Lower lobe of right lung (tissue), 2 donors: ENCODE measurements at places on chromosomes 1 and 21.

DNA sequence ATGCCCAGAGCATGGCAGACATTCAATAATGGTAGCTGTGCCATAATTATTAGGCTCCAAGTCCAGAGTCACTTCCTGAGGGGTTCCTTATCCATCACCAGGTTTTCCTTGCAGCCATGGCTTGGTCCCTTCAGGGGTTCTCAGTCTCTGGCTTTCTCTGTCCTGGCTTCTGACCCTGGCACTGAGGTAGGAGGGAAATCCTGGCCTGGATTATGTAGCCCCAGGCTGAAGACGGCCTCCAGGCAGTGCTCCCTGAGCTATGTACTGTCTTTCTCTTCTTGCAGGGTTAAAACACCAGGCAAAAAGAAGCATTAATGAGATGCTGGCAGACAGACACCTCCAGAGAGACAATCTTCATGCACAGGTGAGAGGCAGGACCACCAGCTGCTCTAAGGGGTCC, 9.5 kb upstream of the PADI3 start:
- no peak for DNase-seq

GRCh38 chr1:210143465-210144062, 89.0 kb upstream of the SERTAD4 start:
- peak; percentile 75 for DNase-seq

DNA sequence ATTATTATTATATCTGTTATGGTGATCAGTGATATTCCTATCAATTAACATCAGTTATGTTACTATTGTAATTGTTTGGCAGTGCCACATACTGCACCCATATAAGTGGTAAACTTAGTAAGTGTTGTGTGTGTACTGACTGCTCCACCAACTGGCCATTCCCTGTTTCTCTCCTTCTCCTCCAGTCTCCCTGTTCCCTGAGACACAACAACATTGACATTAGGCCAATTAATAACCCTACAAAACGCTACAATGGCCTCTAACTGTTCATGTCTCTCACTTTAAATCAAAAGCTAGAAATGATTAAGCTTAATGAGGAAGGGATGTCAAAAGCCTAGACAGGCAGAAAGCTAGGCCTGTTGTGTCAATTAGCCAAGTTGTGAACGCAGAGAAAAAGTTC, 6.6 kb upstream of the THRAP3 start:
- no peak for DNase-seq

- DNase-seq: no peak
Observed at GRCh38 chr1:84972377-84972987, 24.4 kb downstream of the MCOLN2 start.

DNA sequence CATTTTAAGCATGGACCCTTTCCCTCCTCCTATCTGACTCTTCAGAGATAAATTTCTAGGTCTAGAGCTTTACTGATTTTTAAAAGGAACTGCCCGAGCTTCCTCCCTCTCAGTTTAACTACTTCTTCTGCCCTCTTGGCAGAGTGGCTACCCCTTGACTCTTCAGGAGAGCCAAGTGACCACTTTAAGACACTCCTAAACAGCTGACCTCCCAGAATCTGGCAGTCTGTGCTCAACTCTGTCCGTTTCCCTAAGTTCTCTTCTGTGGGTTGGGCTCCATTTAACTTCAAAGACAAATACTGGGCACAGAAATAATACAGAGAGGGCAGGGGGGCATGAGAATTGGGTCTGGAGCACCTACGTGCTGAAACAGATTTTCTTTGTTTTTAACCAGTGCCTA, 196.3 kb upstream of the FOXD3 start:
- no peak for DNase-seq

DNA sequence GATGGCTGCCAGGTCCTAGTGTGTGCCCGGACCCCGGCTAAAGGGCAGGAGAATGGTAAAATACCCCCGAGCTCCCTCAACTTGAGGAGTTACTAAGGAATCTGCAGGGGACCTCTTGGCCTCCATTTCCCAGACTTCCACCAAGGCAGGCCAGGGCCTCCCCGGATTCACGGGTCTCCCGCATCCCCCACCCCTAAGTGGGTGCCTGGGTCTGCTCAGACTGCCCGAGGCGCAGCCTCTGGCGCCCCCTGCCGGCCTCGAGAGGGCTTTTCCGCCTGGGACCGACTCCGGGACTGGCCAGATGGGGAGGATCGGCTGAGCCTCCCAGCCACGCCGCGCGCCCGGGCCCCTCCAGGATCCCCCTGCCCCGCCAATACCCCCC, 1.7 kb downstream of the PLEKHG5 start:
- DNase-seq: peak; percentile 78

- DNase-seq: no peak
Observed at GRCh38 chr1:114234408-114235124, 80.9 kb upstream of the SYT6 start.

GRCh38 chr1:3063379-3064295, 5.4 kb upstream of the PRDM16 start:
- peak; percentile 45 for DNase-seq

DNA sequence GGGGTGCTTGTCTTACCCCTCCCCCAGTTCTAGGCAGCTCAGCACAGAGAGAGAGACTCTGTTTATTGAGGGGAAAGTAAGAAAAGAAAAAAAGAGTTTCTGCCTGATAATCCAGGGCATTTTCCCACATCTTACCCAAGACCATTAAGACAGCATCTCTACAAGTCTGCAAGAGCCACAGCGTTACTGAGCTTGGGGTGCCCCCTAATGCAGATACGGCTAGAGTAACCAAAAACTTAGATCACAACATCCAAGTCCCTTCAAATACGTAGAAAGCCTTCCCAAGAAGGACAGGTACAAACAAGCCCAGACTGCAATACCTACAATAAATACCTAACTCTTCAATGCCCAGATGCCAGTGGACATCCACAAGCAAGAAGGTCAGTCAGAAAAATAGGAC, 6.2 kb upstream of the TEX50 start:
- no peak for DNase-seq

DNA sequence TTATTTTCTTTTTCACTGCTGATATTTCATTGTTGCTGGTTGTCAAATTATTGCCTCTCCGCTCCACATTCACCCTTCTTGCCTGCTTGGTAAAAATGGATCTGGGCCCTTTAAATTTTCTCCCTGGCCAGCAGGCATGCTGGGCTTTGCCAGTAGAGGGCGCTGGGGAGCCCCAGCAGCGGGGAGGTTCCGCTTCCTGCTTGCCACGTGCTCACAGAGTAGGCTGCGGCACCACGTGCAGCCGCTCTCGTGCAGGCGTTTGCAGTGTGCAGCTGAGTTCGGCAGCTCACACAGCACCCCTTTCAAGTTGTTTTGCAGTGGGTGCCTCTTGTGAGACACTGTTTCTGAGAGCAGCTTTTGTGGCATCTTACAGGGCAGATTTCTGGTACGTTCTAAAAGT, at the start of gene ACTL8:
ACTL8 (plus strand) TSS at position 214 of the 400 bp plus-strand sequence. CDS start 67,676 bp downstream, outside the sequence.
- DNase-seq: peak; percentile 24

GRCh38 chr1:117128323-117129079, 7.0 kb upstream of the TRIM45 start:
- no peak for DNase-seq

DNA sequence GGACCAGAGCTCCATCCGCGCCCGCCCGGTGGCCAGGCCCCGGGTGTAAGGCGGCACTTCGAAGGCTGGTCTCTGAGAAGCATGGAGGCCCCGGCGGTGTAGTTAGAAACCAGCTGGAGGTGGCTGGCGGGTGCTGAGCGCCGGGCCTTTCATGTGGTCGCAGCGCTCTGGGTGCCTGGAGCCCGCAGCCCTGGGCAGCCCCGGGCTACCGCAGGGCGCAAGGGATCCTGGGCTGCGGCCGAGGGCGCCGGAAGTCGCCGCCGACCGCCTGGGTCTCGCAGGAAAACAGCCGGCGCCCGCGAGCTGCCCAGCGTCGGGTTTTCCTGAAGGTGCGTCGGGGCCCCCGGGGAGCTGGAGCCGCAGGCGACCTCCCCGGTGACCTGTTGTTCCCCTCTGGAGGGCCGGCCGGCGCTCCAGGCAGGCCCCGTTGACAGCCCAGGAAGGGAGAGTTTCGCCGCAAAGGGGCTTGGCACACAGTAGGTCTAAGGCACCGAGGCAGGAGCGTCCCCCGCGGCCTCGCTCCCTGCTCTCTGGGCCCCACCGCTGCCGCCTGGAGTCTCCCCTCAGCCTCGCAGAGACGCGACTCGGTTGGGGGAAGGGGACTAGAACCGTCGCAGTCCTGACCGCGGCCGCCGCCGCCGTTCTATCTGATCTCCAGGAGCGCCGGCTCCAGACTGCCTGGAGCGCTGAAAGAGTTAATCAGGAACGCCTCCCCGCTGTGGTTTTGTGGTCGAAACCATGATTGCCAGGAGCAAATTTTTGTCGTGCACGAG, 2.7 kb downstream of the GRHL3 start:
- peak; percentile 71 for DNase-seq

- no peak for DNase-seq
Observed at GRCh38 chr1:234827181-234827580, 217.2 kb upstream of the IRF2BP2 start.

DNA sequence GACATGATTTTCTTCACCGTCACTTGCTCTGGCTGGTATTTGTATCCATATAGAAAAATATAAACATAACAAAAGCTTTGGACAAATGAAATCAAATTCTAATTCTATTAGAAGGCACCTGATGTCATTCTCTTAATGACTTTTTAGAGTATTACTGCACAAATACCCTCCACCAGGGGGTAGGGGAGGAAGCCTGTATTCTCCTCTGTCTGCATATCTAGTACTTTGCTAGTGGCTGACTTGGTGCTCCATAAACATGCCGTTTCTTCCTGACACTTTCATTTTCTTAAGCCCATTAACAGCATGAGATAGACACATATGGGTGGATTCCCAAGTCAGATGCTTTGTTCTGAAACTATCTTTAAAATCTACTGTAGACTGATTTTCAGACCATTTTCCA, 20.6 kb upstream of the KCNJ15 start:
- DNase-seq: no peak

DNA sequence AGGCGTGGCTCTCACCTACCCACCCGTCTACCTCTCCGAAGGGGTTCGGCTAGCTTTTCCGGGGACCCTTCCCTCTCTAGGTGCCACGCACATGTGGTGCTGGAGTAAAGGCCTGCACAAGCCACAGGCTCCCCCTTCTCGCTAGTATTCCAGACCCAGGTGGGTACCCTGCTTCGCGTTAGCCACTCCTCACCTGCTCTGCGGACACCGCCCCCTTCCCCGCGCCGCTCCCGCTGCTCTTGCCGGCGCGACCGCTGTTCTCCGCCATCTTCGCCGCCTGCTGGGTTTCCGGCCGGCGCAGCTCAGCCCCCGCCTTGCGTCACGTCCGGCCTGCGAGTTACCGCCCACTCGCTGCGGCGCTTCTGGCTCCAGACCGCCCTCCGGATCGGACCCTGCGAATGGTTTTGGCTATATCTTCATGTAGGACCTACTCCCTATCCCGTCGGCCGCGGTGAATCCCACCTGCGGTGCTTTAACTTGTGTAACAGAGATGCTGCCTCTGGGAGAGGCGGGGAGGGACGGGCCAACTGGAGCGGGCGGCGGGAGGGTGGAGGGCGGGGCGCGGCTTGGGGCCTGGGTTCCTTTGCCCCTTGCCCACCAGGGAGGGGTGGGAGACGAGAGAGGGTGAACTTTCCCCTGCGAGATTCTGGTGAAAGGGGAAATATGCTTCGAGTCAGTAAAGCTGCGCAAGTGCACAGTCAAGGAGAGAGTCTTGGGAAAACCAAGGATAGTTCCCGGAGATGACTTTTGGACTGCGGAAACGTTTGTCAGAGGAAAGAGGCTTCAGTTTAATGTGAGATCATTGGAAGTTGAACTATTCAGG, at the start of the genes NIT1 and PFDN2:
NIT1 (plus strand) TSS at position 347 of the 823 bp plus-strand sequence; CDS start at position 419, 72 bp downstream.
PFDN2 (minus strand) TSS at position 279 of the 823 bp plus-strand sequence; CDS start at position 268, 11 bp downstream.
- peak; percentile 92 for DNase-seq

DNA sequence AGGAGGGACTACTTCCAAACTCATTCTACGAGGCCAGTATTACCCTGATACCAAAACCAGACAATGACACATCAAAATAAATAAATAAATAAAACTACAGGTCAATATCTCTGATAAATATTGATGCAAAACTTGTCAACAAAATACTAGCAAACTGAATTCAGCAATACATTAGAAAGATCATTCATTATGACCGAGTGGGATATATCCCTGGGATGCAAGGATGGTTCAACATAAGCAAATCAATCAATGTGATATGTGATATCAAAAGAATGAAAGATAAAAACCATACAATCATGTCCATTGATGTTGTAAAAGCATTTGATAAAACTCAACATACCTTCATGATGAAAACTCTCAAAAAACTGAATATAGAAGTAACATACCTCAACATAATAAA, 36.7 kb downstream of the NME7 start:
- DNase-seq: no peak

DNA sequence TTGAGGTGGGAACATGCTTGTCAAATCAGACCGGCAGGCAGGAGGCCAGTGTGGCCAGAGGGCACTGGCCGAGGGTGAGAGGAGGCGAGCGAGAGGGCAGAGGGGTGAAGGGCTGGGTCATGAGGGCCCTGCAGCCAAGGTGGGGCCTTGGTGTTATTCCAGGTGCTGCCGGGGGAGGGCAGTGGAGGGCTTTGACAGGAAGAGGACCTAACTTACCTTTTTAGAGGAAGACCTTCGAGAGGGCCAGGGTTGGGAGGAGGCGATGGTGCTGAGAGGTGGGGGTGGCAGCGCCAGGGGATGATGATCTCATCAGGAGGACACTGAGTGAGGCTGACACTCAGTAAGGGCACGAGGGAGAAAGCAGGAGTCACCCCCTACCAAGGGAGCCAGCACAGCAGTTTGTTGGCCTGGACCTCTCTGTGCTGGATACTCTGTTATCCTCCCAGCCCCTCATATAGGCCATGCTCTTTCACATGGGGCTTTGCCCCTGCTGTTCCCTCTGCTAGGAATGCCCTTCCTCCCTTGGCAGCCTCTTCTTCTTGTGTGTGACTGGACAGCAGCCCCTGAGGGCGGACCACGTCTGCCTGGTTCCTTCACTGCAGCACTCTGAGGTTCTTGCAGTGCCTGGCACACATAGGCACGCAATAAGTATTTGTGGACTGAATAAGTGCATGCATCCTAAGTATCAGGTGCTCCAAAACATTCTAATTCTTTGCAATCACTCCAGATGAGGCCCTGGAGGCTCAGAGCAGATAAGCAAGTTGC, 7.5 kb upstream of the TTC22 start:
- DNase-seq: no peak

- DNase-seq: no peak
Observed at GRCh38 chr1:216194721-216195120, 228.5 kb downstream of the USH2A start.

GRCh38 chr1:233654658-233655280, 40.9 kb downstream of the KCNK1 start:
- DNase-seq: no peak

DNA sequence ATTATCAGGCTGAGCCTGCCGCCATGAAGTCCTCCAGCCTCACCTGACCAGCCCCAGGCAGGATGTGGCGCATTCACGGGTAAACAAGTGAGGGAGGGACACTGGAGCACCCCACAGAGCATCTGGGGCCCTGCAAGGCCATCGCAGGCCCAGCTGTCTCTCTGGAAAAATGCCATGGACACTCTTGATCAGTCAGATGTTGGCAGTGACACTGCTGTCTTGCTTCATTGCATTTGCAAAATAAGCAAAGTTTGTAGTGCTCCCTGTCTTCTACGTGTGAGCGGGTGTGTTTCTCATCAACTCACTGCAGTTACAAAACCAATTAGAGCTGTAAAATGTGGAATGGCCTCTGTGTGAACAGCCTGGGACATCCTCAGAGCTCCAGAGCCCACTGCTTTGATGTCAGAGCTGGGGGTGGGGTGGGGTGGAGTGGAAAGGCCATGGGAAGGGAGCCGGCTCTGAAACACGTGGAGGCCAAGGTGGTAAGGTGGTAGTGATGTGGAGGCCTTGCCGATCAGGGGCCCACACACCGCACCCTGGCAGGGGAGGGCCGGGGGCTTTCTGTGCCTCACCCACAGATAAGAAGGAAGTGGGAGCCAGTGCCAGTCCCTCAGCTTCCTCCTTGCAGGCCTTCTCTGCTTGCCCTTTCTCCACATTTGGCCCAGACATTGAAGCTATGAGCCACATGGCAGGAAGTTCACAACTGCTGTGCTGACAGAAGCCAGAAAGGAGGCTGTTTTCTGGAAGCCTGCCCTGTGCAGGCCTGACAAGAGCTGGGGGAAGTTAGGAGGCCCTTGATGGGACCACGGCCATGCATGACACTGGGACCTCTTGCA, 254.9 kb downstream of the RHOU start:
- DNase-seq: peak; percentile 81
